NCI-H526 (cell line): ENCODE measurements at places on chromosomes 13 and 19.

GRCh38 chr13:75936791-75937190, 300.7 kb downstream of the LMO7 start:
- no peak for DNase-seq

- DNase-seq: no peak
Observed at GRCh38 chr19:35768082-35768421, 7.3 kb upstream of the ARHGAP33 start.

DNA sequence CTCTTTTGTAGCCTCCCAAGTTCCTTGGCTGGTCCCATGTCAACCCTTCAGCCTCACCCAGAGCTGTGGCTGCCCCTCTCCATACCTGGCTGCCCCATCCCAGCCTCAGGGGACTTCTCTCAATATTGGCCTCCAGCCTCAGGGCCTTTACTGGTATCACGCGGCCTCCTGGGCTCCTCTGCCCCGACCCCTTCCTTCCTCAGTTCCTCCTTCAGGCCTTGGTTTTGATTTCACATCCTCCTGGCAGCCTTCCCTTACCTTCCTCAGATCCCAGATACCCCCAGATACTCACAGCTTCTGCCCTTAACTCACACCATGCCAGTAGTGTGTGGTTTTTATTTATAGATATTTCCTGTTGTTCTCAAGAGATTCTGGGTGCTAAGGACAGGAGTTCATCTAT, 12.8 kb upstream of the SCN1B start:
- no peak for DNase-seq

DNA sequence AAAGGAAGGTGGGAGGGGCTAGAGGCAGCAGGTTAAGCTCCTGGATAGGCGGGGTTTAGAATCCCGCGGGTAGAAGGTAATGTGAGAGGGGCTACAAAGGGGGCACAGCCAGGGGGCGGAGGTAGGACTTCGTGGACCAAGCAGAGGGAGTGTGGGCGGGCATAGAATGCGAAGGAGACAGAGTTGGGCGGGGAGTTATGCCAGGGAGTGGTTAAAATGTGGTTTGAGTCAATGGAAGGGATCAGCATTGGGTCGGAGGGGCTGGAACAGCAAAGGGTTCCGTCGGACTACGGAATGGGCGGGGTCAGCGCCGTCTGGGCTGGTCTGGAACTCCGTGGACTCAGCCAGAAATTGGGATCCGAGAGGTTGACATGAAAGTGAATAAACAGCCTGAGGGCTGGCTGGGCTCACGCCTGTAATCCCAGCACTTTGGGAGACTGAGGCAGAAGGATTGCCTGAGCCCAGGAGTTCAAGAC, 3.0 kb downstream of the LTBP4 start:
- DNase-seq: no peak

DNA sequence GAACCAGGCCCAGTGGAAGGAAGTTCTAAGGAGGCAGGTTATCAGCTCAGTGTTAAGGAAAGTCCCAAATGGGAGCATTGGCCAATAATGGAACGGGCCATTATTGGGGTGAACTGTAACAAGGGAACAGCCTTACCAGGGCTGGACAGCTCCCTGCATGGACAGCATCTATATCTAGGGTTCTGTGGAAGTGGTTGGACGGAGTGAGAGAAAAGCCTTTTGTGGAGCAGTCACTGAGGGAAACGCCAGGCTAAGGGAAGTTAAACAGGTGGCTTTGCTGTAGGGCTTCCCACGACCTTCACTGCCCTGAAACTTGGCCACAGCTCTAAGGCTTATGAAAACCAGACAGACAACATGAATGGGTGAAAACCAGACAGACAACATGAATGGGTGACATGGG, 17.0 kb downstream of the POU2F2 start:
- no peak for DNase-seq

DNA sequence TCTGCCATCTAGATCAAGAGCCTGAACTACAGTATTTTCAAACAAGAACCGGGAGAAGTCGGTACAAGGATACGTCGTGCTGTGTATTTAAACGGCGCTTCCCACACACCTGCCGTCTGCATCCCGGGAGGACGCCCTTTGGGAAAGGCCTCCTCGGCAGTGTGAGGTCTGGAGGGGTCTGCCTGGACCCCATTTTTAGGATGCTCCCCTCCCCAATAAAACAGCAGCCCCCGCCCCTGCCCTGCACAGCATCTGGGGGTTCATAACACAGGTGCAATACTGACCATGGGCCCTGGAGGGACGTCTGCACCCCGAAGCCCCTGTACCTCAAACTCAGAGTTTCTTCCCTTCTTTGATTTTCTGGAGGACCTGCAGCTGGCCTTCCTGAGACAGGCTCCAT, 4.1 kb upstream of the C13orf46 start:
- no peak for DNase-seq

GRCh38 chr13:75764926-75765310, 128.8 kb downstream of the LMO7 start:
- no peak for DNase-seq

DNA sequence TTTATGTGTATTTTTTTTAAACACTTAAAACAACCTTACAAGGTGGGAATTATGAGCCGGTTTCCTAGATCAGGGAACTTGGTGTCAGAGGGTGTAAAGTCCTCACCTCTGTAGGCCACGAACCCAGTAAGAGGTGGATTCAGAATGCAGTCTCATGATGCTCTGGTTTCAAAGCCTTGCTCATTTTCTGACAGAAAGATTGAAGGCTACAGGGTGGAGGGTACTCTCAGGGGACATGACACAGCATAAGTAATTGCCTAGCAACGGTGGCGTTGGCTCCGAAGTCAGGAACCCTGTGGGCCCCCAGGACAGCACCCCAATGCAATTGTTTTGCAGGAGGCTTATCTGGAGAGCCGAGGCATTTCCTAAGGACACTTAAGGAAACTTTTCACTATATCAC, 794.7 kb downstream of the EFNB2 start:
- DNase-seq: no peak

DNA sequence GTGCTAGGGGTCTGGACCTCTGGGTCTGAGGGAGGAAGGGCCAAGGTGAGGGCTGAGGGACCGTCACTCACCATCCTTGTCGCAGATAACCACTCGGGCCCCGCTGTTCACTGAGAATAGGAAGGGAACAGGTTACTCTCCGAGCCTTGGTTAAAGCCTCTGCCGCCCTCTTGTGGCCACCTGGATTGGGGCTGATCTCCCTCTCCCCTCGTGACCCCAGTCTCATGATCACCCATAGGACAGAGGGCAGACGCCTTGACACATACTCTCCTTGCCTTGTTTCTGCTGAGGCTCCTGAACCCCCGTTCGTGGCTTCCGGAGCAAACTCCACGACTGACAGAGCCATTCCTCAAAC, 580 bp downstream of the HSD17B14 start:
- peak; percentile 81 for DNase-seq

- no peak for DNase-seq
Observed at GRCh38 chr13:32734511-32734910, 148.3 kb downstream of the PDS5B start.

DNA sequence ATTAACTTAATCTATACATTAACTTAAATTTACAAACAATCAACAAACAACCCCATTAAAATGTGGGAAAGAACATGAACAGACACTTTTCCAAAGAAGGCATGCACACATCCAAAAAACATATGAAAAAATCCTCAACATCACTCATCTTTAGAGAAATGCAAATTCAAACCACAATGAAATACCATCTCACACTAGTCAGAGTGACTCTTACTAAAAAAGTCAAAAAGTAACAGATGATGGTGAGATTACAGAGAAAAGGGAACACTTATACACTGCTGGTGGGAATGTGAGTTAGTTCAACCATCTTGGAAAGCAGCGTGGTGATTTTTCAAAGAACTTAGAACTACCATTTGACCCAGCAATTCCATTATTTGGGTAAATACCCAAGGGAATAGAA, 759.2 kb upstream of the SLITRK1 start:
- no peak for DNase-seq

- peak; percentile 86 for DNase-seq
Observed at GRCh38 chr19:55452749-55453346, 8.6 kb downstream of the ISOC2 start.

DNA sequence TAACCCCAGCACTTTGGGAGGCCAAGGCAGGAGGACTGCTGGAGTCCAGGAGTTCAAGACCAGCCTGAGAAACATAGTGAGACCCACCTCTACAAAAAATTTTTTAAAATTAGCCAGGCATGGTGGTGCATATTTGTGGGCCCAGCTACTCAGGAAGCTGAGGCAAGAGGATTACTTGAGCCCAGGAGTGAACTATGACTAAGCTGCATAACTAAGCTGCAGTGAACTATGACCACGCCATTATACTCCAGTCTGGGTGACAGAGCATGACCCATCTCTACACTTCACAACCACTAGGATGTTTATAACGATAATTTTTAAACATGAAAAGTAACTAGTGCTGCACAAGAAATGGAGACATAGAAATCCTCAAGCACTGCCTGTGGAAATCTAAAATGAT, 352.7 kb upstream of the SGCG start:
- DNase-seq: peak; percentile 28

DNA sequence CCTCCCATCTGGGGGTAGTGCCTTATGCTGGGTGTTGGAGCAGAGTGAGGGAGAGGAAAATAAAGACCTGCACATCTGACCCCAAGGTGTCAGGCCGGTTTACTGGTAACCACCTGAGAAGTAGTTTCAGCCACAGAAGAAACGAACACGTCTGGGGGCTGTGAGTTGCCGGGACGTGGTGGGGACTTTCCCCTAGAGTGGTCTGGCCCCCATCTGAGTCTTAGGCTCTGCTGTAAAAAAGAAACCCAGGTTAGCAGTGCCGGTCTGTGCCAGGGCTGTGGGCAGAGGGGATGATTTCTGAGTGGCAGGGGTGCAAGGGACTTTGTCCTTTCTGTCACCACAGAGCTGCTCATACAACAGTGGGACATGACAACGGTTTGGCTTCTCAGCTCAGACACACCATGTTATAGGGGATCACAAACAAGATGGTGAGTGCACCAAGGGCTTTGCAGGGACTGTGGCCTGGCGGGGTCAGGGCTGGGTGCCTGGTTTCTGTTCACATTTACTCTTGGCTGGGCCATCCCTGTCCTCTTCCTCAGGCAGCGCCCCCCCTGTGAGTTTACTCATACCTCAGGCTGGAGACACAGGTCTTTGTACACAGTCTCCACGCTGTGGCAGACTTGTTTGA, 9.0 kb downstream of the GCDH start:
- DNase-seq: no peak

GRCh38 chr19:19514215-19514657, 1.1 kb downstream of the TSSK6 start:
- DNase-seq: no peak

DNA sequence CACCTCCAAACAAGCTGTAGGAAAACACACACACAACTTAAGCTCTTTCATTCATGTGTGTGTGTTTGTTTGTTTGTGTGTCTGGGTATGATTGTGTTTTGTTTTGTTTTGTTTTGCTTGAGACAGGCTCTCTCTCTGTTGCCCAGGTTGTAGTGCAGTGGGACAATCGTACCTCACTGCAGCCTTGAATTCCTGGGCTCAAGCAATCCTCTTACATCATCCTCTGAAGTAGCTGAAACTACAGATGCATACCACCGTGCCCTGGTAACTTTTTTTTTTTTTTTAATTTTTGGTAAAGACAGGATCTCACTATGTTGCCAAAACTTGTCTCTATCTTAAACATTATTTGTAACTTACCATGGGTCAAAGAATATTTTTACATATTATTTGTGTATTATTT, 431.7 kb downstream of the SLITRK1 start:
- no peak for DNase-seq

DNA sequence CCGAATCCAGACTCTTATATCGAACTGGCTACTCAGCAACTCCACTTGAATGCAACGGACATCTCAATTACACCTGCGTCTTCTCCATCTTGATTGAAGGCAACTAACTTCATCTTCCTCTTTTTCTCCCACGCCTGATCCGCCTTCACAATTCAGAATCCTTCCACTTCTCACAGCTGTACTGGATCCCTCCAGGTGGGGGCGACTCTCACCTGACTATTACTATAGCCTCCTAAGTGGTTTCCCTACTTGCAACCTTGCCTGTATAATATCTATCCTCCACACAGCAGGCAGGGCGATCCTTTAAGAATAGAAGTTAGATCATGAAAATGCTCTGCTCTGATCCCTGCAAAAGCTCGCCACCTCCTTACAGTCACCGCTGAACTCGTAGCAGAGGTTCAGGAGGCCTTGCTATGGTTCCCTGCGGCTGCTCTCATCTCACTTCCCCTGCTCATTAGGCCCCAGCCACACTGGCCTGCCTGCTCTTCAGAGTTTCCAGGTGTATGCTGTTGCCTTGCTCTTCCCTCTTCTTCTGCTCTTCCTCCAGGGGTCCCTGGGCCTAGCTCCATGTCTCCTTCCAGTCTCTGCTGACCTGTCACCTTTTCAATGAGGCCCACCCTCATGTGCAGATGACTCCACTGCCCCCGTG, 31.9 kb downstream of the RFXAP start:
- DNase-seq: peak; percentile 67

- DNase-seq: no peak
Observed at GRCh38 chr19:55247621-55248099, 11.2 kb downstream of the PPP6R1 start.

GRCh38 chr13:20825477-20825875, 51.7 kb upstream of the EEF1AKMT1 start:
- no peak for DNase-seq

GRCh38 chr13:109730812-109731335, 55.5 kb downstream of the IRS2 start:
- DNase-seq: no peak

DNA sequence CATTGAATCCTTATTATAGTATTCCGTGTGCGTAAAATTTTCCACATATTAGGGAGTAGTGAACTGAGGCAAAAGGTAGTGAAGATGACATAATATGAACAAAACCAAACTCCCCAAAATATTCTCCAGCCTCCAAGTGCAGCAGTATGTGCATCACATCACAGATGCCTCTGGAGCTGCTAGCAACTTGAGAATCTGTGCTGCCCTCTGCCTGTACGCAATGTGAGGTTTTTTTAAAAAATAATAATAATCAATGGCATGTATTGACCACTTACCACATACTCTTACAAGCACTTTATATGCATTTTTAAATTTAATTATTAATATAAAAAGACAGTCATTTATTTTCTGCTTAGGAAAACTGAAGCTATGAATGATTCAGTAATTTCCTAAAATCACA, 583.0 kb upstream of the SPRY2 start:
- DNase-seq: no peak

GRCh38 chr13:104632736-104633135, 1566.5 kb upstream of the SLC10A2 start:
- peak; percentile 78 for DNase-seq
